Muscle of back (tissue), 13 donors: ENCODE measurements at places on chromosomes 1 and 21.
A peak's percentile ranks its signal among the peaks of the same experiment; 100 is the strongest.

GRCh38 chr21:18902660-18903059, 499.1 kb upstream of the TMPRSS15 start:
- no peak for DNase-seq

DNA sequence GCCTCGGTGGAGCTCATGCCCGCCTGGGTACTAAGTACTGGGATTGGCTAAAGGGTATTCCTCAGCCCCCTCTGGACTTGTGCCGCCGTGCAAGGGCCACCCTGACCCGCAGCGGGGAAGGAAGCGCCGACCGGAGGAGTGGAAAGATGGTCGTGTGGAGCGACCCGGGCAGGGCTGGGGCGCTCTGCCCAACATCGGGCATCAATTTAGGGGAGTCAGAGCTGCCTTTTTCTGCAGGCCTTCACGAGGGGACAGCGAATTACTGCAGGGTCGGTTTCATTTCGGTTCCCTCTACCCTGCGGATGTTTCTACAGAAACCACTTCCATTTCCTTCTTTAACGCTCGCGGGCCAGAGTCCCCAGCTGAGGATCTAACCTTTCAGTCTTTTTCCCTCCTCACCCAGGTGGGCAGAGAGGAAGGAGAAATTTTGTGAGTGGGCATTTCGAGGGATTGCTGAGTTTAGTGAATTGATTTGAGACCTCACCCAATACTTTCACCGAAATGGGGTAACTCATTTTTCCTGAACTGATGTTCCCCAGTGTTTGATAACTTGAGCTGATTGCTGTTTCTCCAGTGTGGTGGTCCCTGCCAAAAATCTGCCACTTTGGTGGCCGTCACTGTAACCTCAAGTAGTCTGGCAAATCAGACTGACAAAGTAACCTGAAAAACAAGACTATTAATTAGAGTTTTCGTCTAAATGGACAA, 1.1 kb downstream of the TOR1AIP1 start:
- no peak for DNase-seq

- DNase-seq, result no peak
These were observed 29.6 kb downstream of the TSNAX start for GRCh38 chr1:231557898-231558707.

- peak; percentile 61 for DNase-seq
These were observed 527.1 kb downstream of the MRPL39 start for GRCh38 chr21:25080141-25080540.

DNA sequence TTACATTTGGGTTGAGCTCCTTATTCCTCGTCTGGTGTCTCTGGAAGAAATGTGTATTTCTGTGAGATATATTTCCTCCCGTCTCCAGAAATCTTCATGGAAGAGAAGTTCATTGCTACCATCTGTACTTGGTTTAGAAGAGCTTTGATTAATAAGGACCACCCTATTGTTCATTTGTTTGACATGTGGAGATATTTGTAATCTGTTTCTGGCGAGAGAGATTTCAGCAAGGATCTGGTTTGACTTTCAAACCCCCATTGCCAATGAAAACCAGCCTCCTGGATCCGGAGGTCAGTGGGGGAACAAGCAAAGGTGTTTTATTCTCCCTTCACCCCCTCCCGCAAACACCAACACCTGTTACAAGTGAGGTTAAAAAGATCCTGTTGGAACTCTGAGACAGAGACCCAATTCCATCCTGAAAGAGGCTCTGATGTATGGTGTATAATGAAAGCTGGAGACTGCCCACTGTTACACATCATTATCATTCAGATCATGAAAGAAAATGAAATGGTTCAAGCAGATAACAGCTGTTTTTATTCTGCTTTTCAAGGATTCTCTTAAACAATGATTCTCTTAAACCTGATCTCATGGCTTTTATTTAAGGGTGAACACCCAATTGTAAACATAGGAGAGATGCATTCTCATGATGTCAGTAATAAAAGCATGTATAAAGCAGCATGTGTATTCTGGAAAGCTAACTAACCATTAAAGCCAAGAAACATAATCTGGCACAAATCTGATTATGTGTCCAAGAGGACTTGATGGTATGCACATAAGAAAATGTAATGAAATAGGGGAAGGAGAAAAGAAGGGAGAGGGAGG, 393.5 kb upstream of the ADGRL2 start:
- peak; percentile 62 for DNase-seq
